Activated CD4-positive, CD25-positive, alpha-beta regulatory T cell treated with anti-CD3 and anti-CD28 coated beads, Interleukin-2, amount 50 U/mL, for 16 hours (primary cell): ENCODE measurements at places on chromosomes 4 and X.

DNA sequence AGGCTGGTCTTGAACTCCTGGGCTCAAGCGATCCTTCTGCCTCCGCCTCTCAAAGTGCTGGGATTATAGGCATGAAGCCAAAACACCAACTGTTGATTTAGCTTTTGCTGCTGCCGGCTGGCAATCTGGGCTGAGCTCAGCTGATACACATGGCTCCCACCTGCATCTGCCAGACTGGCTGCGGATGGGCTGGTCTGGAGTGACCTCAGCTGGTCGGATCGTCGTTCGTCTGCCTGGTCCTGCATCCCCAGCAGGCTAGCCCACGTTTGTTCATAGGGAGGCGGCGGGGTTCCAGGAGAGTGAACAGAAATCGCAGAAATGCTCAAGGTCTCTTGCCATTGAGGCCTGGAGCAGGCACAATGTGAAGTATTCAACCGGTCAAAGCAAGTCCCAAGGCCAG, 74.4 kb upstream of the DDX3X start:
- DNase-seq = no peak

DNA sequence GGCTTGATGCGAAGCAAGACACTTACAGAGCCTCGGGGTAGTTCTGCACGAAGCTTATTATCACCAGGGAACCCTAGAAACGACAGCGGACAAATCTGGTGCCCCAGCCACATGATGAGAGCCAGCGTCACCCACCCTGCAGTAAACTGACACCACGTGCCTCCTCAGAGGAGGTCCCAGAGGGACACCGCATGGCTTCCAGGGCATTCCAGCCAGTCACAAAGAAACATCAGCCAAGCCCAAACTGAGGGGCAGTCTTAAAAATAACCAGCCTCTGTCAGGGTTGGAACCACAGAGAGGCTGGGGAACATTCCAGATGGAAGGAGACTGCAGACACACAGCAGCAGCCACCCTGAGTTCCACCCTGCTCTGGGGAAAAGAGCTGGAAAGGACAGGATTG, 36.6 kb upstream of the HGFAC start:
- no peak for DNase-seq

- DNase-seq = no peak
Observed at GRCh38 chr4:181046809-181047208, 1196.4 kb upstream of the TENM3 start.

GRCh38 chr4:151165205-151166000, 66.0 kb downstream of the RPS3A start:
- no peak for DNase-seq

GRCh38 chrX:14529290-14529989, at the start of gene GLRA2:
Gene GLRA2, plus strand, starts transcription at chrX:14529536. Its CDS starts 522 bp downstream, at chrX:14530058.
- no peak for DNase-seq

DNA sequence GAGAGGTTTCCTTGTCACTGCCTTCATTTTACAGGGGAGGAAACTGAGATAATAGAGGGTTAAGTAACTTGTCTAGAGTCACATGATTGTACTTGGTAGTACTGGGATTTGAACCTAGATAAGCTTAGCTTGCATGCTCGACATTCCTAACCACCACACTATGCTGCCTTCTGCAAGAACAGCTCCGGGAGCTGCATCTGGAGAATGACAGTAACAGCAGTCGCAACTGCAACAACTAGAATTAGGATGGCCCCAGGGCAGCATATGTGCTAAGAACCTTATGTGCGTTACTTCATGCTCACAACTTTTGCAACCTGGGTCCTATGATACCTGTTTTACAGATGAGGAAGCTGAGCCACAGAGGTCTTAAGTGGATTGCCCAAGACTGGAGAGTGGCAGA, 89.5 kb upstream of the LCORL start:
- no peak for DNase-seq

DNA sequence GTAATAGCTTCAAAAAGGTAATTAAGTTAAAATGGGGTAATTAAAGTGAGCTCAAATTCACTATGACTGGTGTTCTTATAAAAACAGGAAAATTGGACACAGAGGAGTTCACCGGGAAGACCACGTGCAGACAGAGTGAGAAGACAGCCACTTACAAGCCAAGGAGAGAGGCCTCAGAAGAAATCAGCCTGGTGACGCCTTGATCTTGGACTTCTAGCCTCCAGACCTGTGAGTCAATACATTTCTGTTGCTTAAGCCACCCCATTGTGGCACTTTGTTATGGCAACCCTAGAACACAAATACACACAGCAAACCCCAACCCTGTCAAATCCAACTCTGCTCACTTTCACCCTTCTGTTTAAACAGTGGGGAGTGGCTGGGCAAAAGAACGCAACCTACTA, 4.1 kb upstream of the CD38 start:
- no peak for DNase-seq
